Stimulated activated CD8-positive, alpha-beta memory T cell treated with anti-CD3 and anti-CD28 coated beads, Interleukin-4, amount 100 ng/mL, for 24 hours (primary cell): ENCODE measurements at places on chromosomes 16 and 17.
A peak's percentile ranks its signal among the peaks of the same experiment; 100 is the strongest.

- no peak for DNase-seq
These were observed 7.8 kb upstream of the TMEM132E start for GRCh38 chr17:34571428-34572130.

GRCh38 chr17:266219-266618 lies 84.8 kb upstream of the DOC2B start:
- DNase-seq = no peak

GRCh38 chr17:6157716-6158115 lies 87.5 kb downstream of the WSCD1 start:
- DNase-seq = no peak

GRCh38 chr17:49483599-49484509 lies 11.2 kb upstream of the NGFR start:
- DNase-seq = no peak

DNA sequence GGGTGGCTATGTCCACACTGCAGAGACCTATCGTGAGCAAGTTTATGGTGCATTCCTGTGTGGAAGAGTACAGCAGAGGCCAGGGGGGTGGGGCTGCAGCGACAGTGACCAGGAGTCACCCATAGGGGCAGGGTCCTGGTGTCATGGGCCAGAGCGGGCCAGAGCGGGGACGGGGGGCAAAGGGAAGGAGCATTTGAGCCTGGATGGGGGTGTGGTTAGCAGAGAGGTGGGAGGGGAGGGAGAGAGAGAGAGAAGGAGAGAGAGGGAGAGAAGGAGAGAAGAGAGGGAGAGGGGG lies 17.8 kb downstream of the JPH3 start:
- DNase-seq = no peak

DNA sequence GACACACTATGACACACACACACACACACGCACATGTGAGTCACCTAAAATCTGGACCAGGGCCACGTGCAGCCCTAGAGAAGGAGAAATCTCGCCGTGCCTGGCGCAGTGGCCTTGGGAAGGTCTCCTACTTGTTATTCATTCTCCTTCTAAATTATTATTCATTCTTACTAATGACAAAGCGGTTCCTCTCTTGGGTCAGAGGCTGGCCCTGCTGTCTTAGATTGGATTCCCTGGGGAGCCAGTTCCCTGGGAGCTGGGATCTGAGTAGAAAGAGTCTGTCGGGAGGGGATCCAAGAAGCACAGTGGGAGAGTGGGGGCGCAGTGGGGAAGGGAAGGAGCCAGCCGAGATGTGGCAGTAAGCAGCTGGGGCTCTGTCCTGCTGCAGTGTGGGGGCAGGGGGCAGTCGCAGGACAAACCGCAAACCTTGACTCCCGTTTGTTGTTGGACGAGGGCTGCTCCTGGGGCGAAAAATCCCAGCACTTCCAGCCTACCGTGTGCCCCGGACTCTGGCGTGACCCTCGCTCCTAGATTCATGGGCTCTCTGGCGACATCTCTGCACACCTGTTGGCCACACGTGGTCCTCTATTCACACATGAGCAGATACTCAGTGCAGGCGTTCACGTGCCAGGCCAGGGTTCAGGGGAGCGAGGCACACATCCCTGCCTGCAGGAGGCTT lies 18.7 kb upstream of the JPH3 start:
- DNase-seq = no peak

DNA sequence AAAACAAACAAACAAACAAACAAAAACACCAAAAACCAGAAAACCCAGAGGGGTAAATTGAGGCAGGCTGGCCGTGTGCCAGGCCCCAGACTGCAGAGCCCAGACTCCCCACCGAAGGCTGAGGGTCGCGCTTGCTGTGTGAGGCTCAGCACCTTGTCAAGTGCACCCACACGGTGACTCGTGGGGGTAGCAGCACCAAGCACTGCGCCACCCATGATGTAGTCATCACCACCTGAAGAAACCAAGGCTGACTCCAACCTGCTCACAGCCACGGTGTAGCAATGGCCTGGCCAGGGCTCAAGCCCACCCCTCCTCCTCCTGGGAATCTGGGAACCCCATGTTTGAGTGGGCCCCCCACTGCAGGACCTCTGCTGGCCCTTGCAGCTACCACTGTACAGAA lies 11.9 kb downstream of the MCRIP1 start:
- no peak for DNase-seq

- peak; percentile 19 for DNase-seq
These were observed 199.9 kb downstream of the LGALS9B start for GRCh38 chr17:20267459-20267842.

- peak; percentile 58 for DNase-seq
These were observed 15.6 kb upstream of the ZFPM1 start for GRCh38 chr16:88437367-88437964.

- DNase-seq = no peak
These were observed 2.0 kb downstream of the C16orf86 start for GRCh38 chr16:67668495-67669157.

DNA sequence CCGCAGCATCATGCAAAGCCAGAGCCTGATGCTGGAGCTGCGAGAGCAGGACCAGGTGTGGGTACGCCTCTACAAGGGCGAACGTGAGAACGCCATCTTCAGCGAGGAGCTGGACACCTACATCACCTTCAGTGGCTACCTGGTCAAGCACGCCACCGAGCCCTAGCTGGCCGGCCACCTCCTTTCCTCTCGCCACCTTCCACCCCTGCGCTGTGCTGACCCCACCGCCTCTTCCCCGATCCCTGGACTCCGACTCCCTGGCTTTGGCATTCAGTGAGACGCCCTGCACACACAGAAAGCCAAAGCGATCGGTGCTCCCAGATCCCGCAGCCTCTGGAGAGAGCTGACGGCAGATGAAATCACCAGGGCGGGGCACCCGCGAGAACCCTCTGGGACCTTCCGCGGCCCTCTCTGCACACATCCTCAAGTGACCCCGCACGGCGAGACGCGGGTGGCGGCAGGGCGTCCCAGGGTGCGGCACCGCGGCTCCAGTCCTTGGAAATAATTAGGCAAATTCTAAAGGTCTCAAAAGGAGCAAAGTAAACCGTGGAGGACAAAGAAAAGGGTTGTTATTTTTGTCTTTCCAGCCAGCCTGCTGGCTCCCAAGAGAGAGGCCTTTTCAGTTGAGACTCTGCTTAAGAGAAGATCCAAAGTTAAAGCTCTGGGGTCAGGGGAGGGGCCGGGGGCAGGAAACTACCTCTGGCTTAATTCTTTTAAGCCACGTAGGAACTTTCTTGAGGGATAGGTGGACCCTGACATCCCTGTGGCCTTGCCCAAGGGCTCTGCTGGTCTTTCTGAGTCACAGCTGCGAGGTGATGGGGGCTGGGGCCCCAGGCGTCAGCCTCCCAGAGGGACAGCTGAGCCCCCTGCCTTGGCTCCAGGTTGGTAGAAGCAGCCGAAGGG lies 24.2 kb downstream of the C1QTNF1 start:
- DNase-seq = no peak

DNA sequence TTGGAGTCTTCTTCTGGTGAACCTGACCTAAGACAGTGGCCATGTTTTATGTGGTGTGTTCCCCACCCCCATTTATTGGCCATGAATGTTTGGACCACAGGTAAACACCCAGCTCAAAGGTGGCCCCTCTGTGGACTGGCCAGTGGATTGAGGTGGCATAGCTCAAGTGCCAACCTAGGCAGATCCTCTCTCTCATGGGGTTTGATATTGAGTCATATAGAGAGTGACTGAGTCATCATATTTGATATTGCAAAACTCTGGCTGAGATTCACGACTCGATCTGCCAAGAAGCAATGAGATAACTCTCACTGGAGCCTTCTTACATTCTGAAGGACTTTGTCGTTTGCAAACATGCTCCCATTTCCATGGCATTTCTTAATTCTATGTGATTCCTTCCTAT lies 10.5 kb upstream of the TEKT3 start:
- no peak for DNase-seq

- no peak for DNase-seq
These were observed 2.3 kb downstream of the DLG4 start for GRCh38 chr17:7217113-7217987.

GRCh38 chr16:65075877-65076276 lies 46.0 kb downstream of the CDH11 start:
- no peak for DNase-seq

DNA sequence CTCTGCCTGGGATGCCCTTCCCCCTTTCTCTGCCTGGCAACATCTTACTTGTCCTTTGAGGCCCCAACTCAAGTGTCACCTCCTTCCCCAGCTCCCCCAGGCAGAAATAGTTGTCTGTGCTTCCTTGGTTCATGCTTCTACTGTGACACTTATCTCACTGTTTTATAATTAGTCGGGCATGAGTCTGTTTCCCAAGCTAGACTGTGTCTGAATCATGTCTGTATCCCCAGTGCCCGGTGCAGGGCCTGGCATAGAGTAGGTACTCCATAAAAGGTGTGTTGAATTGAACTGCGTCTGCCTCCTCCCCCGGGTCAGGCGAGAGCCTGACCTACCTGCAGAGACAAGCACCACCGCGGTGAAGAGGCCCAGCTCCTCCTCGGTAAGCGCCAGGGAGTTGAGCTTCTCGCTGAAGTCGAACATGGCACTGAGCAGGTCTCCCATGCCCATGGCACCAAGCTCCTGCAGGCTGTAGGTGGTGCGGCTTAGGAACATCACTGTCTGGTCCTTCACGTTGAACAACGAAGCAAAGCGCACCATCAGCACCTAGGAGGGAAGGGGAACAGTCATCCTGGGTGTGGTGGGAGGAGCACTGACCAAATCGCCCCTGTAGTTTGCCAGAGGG lies 6.7 kb downstream of the NR1D1 start:
- DNase-seq = no peak

DNA sequence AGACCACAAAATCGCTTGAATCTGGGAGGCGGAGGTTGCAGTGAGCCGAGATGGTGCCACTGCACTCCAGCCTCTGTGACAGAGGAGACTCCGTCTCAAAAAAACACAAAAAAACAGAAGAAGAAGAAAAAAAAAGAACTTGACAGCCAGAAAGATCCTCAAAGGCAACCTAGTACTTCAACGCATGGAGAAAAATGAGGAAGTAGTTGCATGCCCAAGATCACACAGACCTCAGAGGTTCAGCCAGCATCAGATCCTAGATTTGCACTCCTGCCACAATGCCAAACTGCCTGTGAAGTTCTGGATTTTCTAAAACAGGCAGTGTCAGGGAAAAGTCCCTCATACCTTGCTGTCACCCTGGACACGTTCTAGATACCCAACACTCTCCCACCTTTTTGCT lies 1.5 kb downstream of the ATPAF2 start:
- DNase-seq = no peak

DNA sequence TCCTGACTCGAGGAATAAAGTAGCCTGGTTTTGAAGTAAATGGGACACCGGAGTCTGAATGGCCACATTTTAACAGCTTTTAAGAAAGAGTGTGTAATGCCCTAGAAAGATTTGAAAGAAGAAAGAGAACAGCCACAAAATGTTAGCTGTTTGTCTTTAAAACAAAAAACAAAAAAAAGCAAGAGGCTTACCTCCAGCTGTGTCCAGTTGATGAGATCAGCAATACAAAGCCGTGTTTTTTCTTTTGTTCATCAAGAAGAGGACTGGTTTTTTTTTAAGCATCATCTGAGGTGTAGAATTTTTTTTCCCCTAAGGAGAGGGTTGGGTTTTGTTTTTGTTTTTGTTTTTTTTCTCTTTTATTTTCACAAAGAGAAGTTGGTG lies 58.8 kb downstream of the NKD1 start:
- DNase-seq = no peak

DNA sequence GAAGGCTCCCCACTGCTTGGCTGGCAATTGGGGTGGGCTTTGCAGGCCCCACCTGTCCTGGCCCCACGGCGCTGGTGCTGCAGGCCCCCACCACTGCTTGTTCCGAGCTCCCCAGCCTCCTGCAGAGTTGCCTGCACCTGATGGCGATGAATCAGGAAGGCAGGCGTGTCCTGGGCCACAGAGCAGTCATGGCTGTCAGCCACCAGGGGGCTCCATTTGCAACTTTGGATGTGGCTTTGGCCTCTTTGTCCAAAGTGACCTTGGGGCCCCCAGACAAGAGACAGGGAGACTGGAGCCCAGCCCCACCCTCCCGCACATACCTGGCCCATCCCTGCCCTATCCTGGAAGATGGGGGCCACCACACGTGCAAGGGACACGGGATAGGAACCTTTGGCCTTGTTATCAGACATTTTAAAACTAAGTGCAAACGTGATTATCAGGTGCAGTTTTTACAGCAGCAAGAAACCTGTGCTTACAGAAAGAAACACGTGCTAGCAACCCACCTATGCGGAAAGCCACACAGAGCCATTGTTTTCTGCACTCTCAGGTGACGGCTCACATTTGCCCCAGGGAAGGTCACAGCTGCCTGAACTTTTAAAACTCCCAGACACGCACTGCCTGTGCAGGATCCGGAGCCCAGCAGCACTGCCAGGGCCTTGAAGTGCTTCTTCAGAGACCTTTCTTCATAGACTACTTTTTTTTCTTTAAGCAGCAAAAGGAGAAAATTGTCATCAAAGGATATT lies at the start of gene DNASE1:
Gene DNASE1 (plus strand): TSS at position 443 of the 743 bp plus-strand sequence. CDS start 683 bp downstream, outside the sequence.
- DNase-seq = peak; percentile 18

DNA sequence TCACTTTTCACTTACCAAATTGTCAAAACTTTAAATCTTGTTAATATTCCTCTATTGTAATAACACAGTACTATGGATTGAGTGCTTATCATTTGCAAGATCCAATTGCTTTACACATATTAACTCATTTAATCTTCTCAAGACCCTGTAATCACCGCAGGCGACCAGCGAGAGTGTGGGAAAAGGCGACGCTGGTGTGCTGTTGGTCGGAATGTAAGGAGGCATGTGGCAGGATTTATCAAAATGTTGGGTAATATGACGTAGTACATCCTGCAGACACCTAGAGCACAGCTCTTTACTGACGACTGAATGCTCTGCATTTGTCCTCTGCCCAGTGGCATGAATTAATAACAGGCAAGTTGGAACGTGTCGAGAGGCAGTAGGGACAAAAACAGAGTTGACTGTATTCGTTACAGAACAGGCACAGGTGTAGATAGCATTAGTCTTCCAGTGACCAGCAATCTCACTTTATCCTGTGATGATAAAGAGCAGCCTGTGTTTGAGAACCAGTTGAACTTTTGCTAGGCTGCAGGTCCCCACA lies 80.3 kb downstream of the TNRC6C start:
- DNase-seq = no peak

GRCh38 chr16:54862529-54862928 lies 68.1 kb upstream of the IRX5 start:
- no peak for DNase-seq

DNA sequence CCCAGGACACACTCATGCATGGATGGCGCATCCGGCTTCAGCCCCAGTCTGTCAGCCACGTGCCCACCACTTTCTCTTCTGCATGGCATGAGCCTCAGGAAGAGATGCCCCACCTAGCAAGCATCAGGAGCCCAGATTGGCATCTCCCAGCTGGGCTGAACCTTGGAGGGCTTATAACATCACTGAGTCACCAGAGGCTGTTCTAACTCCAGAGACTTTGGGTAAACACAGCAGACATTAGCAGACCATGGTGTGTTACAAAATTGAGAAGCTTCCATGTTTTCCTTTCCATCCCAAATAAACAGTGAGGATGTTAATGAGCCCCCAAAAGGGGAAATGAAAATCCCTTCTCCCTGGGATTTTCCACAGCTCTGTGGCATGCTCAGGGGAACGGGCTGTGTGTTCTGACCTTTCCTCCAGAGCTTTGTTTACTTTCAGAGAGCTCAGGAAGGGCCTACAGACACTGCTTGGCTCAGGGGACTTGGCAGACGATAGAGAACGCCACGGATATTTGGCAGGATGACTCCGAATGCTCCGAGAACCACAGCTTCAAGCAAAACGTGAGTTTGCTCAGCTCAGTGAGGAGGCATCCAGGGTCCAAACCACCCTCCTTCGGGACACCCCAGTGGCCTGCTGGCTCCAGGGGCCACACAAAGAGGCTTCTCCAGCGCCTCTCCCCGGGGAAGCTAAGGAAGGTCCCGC lies 16.5 kb downstream of the GLP2R start:
- no peak for DNase-seq
